ENCODE measurements at places on chromosomes 2 and 18. TPM values are rescaled to one million over a fixed set of nuclear protein-coding genes. Genes with fewer than 3 reads are reported as not detected.

GRCh38 chr18:55588111-55588869 is at the start of gene TCF4:
Gene TCF4, minus strand, starts transcription at chr18:55588192. Its CDS starts 1,076 bp downstream, at chr18:55587116.
- no peaks in the 10 kb centered on the region for H3K36me3 ChIP-seq
- peaks cover 11% of the 10 kb centered on the region for H3K4me1 ChIP-seq
- DNase-seq, result peak; percentile 79
- H3K4me3 ChIP-seq, result peak within 1 kb of the TSS; percentile 96
- no peaks in the 10 kb centered on the region for H3K27me3 ChIP-seq
- H3K27ac ChIP-seq, result peak within 1 kb of the TSS; percentile 13

DNA sequence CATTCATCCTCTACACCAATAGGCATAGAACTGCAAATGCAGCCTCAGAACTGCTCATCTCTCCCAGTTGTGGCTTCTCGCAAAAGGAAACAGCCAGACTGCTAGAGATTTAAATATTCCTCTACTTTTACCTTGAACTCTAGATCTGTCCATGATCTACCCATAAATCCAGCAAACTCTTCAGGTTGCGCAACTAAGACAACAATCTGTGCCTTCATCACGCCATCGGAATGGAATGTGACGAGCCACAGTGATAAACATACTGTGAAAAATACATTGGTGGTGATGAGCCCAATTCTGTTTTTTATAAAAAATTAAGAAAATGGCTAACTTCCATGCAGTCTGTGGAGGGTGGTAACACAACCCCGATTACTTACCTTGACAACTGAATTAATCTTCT is 626.7 kb downstream of the LRRTM4 start:
- no peak overlapping the region for H3K4me3 ChIP-seq
- DNase-seq, result no peak
- H3K27ac ChIP-seq, result no peak overlapping the region
- no peaks in the 10 kb centered on the region for H3K27me3 ChIP-seq
- no peaks in the 10 kb centered on the region for H3K36me3 ChIP-seq
- H3K4me1 ChIP-seq, result no peaks in the 10 kb centered on the region

- no peak overlapping the region for H3K27ac ChIP-seq
- H3K27me3 ChIP-seq, result peaks cover 5% of the 10 kb centered on the region
- H3K36me3 ChIP-seq, result no peaks in the 10 kb centered on the region
- H3K4me3 ChIP-seq, result no peak overlapping the region
- DNase-seq, result no peak
- no peaks in the 10 kb centered on the region for H3K4me1 ChIP-seq
Observed at GRCh38 chr2:172226244-172227061, 123.8 kb upstream of the DLX2 start.

The SIX3 gene
- not detected for total RNA-seq

GRCh38 chr2:239522002-239522739 is 121.4 kb upstream of the HDAC4 start:
- no peaks in the 10 kb centered on the region for H3K36me3 ChIP-seq
- no peaks in the 10 kb centered on the region for H3K4me1 ChIP-seq
- no peak overlapping the region for H3K27ac ChIP-seq
- DNase-seq, result peak; percentile 8
